Neural progenitor cell (in vitro differentiated cells): ENCODE measurements at places on chromosomes 13 and 19. TPM values are rescaled to one million over a fixed set of nuclear protein-coding genes. Genes with fewer than 3 reads are reported as not detected.

TNNT1 gene
- 74.1 and 121 TPM in 2 replicates for total RNA-seq

MADCAM1 gene
- total RNA-seq: 0.09 TPM in 1 of 2 replicates, not detected in the other

CEACAM4 gene
- total RNA-seq: not detected in 2 replicates

LGALS4 gene
- total RNA-seq: 0.31 TPM in 1 of 2 replicates, not detected in the other

MCF2L gene
- 40.4 and 59.2 TPM in 2 replicates for total RNA-seq

- DNase-seq: peak; percentile 15
Observed at GRCh38 chr13:30618186-30618929, 638 bp downstream of the USPL1 start.

- no peak for DNase-seq
Observed at GRCh38 chr19:39363901-39364457, 21.8 kb downstream of the SAMD4B start.

DNA sequence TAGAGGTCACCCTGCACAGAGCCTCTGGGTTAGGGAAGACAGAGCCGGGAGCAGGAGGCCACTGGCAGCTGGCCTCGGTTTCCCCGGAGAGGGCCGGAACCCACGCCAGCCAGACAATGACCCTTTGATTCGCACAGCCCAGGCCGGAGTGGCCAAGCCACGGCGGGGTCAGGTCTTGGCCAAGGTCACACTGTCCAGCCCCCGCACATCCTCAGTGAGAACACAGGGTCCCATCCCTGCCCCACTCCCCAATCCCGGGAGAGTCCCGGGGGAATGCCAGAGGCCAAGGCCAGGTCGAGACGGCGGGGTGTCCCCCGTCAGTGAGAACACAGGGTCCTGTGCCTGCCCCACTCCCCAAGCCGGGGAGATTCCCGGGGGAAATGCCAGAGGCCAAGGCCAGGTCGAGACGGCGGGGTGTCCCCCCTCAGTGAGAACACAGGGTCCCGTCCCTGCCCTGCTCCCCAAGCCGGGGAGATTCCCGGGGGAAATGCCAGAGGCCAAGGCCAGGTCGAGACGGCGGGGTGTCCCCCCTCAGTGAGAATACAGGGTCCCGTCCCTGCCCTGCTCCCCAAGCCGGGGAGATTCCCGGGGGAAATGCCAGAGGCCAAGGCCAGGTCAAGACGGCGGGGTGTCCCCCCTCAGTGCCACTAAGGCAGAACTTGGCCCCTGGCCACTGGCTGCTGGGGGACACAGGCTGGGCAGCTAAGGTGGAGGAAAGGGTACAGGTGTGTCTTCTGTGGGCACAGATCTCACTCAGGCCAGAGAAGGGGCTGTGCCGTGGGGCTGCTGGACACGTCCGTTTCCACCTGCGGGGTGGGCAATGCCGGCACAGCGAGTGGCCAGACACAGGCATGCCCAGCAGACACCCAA, 1.7 kb upstream of the FSTL3 start:
- no peak for DNase-seq

DNA sequence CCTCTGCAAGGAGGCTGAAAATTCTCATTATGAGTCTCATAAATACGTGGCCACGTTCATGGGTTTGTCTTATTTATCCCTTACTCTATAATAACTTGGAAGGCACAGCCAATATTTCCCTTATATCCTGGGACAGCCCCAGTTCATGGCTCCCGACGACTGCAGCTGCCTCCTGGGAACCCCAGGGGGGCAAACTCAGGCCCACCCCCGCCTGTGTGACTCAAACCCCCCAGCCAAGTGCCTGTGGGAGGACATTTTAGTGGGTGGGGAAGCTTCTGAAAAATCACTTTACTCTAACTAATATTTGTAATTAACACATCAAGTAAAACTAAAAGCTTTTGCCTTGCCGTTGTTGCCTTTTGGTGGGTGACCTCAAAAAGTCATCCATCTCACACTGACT, 14.3 kb downstream of the RASA3 start:
- no peak for DNase-seq

- DNase-seq: no peak
Observed at GRCh38 chr19:3176715-3177501, 1.7 kb upstream of the S1PR4 start.

DNA sequence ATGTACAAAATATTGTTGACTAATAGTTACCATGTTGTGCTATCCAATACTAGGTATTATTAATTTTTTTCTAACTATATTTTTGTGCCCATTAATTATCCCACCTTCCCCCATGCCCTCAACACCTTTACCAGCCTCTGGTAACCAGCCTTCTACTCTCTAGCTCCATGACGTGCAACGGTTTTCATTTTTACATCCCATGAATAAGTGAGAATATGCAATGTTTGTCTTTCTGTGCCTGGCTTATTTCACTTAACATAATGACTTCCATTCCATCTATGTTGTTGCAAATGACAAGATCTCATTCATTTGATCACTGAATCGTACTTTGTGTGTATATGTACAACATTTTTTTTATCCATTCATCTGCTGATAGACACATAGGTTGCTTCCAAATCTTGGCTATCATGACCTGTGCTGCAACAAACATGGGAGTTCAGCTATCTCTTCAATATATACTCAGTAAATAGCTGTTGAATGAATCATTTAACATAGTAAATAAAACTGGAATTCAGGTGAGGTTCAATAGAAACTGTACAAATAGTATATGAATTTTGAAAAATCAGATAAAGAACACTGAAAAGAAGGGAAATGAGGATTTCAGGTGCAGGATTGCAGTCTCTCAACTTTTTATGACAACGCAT, 509.0 kb upstream of the MIR17HG start:
- no peak for DNase-seq

DNA sequence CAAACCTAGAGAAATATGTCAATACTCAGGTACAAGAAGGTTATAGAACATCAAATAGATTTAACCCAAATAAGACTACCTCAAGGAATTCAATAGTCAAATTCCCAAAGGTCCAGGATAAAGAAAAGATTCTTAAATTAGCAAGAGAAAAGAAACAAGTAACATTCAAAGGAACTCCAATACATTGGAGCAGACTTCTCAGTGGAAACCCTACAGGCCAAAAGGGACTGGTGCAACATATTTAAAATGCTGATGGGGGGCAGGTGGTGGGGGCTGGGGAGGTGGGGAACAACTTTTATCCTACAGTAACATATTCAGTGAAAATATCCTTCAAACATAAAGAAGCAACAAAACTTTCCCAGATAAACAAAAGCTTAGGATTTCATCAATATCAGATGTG, 23.1 kb downstream of the ITGBL1 start:
- DNase-seq: no peak

DNA sequence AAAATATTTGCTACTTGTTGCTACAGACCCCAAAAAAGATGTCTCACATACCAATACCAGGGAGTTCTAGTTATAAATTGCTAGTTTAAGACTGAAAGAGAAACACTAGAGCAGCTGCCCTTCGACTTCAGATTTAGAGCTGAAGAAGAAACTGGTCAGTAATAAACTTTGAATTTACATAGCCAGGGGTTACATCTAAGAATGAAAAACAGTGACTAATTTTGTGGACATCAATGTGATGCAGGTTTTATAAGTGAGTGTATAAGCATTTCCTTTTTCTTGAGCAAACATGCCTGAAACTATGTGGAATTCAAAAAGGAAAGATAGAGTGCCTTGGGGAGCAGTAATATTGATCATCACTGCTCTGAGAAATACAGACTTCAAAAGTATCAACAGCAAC, 724.9 kb upstream of the MIR17HG start:
- no peak for DNase-seq

DNA sequence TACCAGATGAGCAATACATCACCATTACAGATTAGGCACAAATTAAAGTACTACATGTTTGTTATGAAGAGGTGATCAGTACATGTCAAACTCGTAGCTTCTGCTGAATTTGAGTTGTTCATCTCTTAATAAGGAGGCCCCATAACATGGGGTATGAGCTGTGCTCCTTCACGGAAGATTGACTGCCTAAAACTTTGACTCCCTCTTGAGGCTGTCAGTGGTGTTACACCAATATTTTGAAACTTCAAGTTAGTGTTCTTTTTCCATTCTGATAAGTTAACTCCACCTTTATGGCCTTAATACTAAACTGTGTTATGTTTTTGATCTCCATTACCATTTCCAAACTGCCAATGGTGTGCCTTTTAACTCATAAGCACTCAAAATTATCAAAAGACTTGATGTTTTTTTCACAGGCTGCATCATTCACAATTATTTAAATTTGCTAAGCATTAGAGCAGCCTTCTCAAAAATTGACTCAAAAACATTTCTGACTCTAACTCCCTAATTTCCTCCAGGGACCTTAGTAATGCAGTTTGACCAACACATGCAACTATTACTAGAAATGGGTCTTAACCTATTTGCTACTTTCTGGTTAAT, 1591.5 kb downstream of the PCDH9 start:
- DNase-seq: peak; percentile 47

DNA sequence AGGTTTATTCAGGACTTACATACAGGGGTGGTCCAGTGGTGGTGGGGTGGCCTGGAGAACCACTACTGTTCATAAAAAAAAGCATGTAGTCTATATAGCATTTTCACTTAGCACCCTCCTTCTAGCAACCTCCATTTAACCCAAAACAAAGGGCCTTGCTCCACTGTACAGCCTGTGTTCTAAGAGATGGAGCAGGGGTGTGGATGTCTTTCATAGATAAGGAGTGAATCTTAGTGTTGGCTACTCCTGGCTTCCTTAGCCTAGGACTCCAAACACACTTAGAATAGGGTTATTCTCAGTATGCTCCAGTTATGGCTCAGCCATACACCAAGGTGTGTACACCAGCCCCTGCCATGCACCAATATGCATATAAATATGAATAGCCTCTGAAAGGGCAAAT, 95.2 kb downstream of the ELF1 start:
- no peak for DNase-seq

GRCh38 chr19:18433015-18433691, 4.8 kb downstream of the ISYNA1 start:
- DNase-seq: peak; percentile 50

- DNase-seq: no peak
Observed at GRCh38 chr19:10713317-10713716, 4.6 kb upstream of the DNM2 start.

GRCh38 chr19:5024282-5024681, 55.4 kb downstream of the KDM4B start:
- no peak for DNase-seq

GRCh38 chr13:85675151-85675907, 123.9 kb downstream of the SLITRK6 start:
- DNase-seq: no peak

- DNase-seq: no peak
Observed at GRCh38 chr13:99217461-99218110, 16.9 kb downstream of the UBAC2 start.
